ENCODE measurements at places on chromosomes 4 and X.

- no peak for DNase-seq
Measured at GRCh38 chr4:144366425-144366824, 225.9 kb upstream of the GYPA start.

- DNase-seq = no peak
Measured at GRCh38 chr4:24719615-24720014, 75.8 kb upstream of the SOD3 start.

GRCh38 chr4:74037076-74037955 lies 1.2 kb downstream of the CXCL3 start:
- DNase-seq = no peak

DNA sequence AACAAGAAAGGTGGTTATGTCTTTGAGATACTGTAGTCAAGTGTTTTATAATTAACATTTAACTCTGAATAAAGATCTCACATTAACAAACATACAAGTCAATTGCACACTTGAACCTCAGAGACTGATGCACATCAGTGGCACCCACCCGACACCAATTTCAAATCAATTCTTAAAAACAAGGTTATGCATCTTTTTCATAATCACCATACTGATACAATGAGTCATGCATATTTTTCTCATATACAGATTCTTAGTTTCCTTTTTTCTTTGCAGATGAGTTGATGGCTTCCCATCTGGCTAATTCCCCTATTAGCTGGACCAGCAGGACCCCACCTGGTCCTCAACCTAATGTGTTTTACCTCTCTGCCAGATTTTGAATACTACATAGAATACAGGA lies 136.2 kb upstream of the RPL34 start:
- DNase-seq = no peak

DNA sequence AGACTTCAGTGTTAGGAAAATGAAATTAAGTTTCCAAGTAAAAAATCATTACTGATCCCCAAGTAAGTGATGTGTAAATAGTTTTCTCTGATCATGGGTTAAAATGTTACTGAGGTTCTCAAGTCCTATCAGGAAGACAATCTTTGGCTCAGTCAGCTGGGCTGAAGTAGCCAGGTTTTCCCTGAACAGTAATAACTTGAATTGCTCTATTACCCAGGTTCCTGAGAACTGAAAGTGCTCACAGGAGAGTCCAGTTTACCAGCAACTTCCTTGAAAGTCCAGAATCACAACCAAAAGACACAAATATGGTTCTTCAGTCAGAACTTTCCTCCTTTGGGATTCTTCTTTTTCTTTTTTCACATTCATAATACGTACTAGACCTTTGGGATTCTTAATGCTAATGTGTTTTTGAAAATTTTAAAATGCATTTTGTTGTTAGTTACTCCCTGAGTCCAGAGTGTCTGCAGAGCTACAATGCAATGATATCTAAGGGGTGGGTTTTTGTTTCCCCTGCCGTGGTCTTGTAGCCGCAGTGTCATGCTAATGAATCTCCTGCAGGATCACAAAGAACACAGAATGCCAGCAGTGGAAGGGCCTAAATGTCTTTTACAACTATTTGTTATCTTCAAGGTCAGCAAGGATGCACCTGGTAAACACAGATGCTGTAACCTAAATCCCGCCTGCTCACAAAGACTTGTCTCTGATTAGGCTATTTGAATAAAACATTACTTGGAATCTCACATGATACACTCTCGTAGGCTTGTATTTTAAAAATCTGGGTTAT lies 439.8 kb upstream of the NR3C2 start:
- no peak for DNase-seq

DNA sequence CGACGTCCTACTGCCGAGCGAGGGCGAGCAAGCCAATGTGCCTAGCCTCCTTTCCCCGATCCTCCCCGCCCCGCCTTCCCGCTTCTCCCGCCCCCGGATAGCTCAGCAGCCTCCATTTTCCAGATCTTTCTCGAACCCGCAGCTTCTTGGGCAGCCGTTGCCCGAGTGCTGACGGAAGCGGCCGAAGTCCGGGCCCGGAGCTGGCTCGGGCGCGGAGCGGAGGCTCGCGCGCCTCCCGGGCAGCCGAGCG lies 172 bp upstream of the HSPA4L start:
- DNase-seq = no peak

GRCh38 chr4:174450786-174451125 lies 71.5 kb downstream of the HPGD start:
- no peak for DNase-seq

GRCh38 chr4:85995361-85995760 lies 364.5 kb downstream of the MAPK10 start:
- DNase-seq = no peak

DNA sequence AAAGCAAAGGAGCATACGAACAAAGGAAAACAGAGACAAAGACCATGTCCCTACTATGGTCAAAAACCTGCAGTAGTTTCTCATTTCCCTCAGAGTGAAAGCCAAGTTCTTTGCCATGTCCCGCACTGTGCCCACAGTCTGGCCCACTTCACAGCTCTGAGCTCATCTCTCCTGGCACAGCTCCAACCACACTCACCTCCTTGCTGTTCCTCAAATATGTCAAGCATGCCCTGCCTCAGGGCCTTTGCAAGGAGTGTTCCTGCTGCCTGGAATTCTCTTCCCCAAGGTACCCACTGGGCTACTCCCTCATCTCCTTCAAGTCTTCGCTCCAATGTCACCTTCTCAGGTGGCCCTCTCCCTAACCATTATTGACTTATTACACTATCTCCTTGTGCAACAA lies 72.1 kb downstream of the COX18 start:
- DNase-seq = no peak

GRCh38 chr4:6535706-6536105 lies 39.3 kb upstream of the MAN2B2 start:
- DNase-seq = no peak

- no peak for DNase-seq
Measured at GRCh38 chr4:32826169-32826568, 2106.0 kb downstream of the PCDH7 start.

DNA sequence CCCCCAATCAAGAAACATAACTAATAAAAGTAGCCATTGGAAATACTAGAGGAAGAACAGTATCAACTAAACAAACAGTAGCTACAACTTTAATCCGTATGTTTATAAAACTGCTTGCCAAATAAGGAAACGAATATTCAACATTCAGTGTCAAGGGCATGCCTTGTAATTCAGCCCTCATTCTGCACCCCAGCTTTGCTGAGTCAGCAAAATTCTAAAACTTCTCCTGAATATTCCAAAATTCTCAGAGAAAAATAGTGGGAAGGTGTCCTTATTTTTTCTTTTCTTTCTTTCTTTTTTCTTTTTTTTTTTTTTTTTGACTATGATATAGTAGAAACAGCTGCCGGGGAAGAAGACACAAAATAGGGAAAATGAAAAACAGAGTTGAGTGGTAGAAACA lies 344.8 kb upstream of the MAGEC2 start:
- no peak for DNase-seq

DNA sequence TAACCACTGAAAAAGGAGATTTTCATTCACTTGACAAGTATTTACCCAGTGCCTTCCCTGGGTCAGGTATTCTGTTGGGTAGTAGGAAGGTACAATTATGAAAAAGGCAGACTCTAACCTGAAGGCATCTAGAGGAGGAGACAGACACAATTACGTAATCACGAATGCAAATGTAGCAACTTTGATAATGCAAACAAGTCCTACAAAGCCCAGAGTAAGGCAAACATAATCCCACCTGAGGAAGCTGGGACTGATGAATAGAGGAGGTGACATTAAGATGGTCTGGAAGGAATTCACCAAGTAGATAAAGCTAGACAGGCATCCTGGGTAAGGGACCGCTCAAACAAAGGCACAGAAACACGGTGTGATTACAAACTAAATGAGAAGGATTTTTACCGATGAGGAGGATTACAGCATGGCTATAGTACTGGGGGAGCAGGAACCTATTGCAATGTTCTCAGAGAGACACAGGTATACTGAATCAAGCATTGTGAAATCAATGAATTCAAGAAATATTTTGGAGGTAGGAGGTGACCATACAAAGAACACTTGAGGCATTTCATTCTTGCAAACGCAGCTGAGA lies 37.1 kb downstream of the TMEM150C start:
- no peak for DNase-seq

DNA sequence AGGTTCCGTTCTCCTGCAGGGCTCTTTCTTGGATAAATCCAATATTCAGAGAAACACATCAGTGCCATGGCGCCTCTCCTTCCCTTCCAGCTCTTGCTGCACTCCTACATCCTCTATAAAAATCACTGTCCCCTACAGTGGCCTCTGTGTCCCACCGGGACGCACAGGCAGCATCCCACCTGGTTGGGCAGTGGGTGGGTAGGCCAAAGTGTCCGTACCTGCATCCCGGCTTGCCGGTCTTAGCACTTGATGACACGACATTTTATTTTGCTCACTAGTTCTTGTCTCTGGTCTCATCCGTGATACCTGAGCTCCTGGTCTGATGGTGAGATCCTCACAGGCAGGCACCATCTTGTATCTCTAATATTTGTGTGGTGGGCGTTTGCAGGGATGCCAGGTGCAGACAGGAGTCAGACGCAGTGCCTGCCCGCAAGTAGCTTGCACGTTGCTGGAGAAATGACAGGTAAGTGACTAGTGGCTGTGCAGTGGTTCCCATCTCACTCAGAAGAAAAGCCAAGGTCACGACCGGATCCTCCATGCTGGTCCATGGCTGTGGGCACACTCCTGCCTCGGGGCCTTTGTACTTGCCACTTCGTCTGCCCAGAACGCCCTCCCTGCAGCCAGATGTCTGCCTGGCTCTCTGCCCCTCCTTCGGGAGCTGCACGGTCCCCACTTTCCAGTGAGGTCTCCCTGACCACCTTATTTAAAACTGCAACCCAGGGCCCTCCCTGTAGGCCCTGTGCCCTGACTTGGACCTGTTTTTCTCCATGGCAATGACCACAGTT lies 109.7 kb downstream of the SORCS2 start:
- DNase-seq = no peak

- DNase-seq = no peak
Measured at GRCh38 chr4:169254546-169254983, 16.2 kb downstream of the SH3RF1 start.

GRCh38 chrX:24828600-24828999 lies 134.9 kb downstream of the POLA1 start:
- DNase-seq = no peak

DNA sequence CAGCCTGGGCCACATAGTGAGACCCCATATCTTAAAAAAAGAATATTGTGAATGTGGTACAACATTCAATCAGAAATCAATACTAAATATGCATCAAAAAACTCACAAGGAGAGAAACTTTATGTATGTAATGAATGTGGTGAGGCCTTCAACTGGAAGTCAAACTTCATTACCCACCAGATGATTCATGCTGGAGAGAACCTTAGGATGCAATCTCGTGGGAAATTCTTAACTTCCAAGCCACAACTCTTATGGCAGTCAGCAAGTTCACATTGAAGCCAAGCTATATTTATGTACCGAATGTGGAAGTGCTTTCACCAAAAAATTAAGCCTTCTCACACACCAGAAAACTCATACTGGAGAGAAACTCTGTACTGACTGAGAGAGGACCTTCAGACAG lies 84.5 kb upstream of the UXT start:
- no peak for DNase-seq

DNA sequence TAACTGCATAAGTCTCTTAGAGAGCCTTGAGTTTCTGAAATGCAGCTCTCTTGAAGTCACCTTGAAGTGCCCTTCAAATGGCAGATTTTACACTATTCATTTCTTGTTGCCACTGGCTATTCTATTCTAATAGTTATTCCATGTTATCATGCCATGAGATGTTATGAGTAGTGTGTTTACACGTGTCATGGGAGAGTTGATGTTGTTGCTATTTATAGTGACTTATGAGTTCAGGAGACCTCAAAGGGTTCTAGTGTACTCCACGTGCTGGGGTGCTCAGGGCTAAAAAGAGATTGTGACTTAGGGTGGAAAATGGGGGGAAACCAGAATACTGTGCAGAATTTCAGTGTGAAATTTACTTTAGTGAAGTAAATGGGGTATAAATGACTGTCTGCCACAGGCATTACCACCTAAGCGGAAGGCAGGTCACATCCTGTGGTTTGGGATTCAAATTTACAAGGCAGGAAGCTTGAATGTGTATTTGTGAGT lies 77.1 kb upstream of the SLC4A4 start:
- DNase-seq = no peak

DNA sequence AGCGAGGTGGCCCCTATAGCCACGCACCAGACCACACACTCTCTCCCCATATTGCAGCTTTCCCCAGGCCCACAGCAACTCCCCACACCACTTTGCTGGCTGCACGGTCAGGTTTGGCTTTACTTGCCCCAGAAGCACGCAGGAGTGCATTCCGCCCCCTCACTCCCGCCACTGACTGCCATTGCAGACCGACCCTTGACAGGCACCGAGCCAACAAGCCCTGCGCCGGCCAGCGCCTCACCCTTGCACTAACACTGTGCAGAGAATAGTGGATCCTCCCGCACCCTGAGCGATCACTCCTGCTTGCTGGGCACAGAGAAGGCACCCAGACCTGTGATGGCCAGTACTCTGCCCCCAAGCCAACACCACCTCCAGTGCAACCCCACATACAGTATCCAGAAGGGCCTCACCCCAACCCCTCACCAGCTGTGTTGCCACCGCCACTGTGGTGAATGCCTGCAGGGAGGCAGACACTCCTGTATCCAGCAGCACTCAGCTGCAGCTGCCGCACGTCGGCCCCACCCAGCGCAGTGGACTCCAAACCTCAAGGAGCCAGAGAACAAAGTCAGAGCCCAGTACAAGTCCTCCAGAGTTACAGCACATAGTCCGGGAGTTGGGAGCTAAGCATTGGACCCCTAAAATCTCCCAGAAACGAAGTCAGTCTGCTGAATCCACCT lies 28.6 kb upstream of the DIAPH2 start:
- DNase-seq = no peak

DNA sequence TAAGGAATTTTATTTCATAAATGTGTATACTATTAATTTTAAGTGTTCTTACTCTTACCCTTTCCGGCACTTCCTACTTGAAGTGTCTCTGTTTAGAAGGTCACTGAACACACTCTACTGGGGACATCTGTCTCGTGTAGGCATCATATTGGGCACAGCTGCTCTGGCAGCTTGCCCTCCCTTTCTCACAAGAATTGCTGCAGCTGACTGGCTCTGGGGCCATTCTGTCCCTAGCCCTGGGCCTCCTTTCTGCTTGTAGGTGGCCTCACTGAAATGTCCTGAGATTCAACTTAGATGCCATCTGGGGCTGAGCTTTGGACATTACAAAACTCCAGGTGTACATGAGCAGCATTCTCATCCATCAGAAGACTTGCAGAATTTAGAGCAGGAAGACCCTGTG lies 49.6 kb downstream of the SMAD1 start:
- DNase-seq = no peak

Data from CD4-positive, alpha-beta T cell treated with Interleukin-12 subunit alpha and Interleukin-12 subunit beta, for 1 hour (primary cell).